Chondrocyte (in vitro differentiated cells): ENCODE measurements at places on chromosomes 6 and 20.

DNA sequence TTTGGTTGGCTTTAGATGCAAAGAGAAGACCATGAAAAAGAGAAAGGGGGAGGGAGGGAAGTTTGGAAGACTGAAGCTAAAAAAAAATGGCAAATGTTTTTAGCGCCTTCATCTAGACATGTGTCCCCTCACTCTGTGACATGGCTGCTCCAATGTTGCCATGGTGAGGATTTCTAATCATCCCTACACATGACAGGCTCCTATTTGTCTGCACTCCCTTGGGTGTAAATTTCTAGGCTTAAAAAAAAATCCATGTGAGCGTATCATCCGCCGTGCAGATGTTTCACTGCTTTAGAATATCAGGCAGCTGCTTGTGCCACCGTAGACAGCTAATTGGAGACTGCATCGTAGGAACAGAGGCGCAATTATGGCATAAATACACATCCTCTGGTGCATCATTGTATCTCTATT is 761.1 kb upstream of the MMS22L start:
- DNase-seq: no peak

- DNase-seq: no peak
These were observed 135.4 kb downstream of the MTFR2 start for GRCh38 chr6:136114661-136115060.

DNA sequence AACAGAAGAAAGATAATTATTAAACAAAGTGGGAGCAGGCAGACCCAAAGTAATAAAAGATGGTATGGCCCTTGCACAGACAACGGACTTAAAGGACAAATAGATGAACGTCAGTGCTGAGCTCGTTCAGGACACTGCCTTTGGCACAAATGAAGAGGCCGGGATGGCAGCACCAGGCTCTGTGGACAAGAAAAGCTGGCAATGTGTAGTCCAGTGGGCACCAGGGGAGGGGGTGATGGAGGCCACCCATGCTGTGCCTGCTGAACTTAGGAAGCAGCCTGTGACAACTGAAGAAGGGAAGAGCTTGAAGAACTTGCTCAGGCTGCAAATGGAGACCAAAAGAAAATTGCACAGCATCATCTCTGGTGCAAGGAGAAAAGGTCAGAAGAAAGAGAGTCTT is 131.0 kb downstream of the ANKRD60 start:
- no peak for DNase-seq

DNA sequence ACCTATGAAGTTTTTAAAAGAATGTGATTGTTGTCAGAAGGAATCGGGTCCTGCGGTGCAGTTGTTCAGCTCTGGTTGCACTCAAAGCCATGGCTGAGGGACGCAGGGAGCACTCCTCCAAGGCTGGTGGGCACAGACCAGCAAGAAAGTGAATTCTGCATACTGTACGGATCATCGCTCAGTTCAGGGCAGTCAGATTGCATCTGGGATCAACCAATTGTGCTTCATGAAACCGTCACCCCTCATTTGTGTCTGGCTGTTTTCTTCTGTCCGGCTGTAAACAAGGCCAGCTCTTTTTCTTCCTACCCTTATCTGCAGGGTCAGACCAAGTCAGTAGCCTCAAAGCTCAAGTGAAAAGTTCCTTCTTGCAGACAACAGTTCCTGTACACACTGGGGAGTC is 478.3 kb downstream of the TFAP2A start:
- DNase-seq: no peak

DNA sequence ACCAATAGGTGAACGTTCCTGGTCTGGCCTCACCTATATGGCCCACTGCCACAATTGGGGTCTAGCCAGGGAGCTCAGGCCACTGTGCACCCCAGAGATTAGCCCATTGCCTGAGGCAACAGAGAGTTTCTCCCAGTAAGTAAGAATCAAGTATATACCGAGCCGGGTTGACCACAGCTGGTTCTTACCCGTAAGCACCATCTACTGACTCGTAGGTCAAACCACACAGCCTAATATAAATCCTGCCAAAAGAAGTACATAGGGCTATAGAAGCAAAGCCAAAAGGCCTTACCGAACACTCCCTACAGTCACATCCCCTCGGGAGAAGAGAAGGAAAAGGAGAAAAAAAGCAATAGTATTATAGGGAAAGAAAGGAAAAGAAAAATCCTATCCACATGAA is 463.6 kb upstream of the GJE1 start:
- DNase-seq: no peak

- DNase-seq: no peak
These were observed 179.9 kb upstream of the DTNBP1 start for GRCh38 chr6:15842727-15843117.

- no peak for DNase-seq
These were observed 83.7 kb upstream of the ZFP64 start for GRCh38 chr20:52275181-52275691.

DNA sequence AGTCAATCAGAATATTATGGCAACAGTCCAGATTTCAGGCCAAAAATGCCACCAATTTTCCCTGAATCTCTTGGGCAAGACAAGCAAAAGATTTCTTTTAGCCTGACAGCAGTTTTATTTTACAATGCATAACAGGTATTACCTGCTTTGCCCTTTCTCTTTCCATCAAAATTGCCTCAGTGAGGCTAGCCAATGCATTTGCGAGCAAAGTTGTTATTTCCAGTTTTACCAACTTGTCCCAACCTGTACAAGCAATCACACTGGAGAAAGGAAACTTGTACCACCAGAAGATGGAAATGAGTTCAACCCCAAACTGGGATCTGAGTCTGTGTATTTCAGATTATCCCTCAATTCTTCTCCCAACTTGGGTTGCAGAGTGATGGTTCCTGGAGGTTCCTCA is 279.9 kb upstream of the CDYL start:
- no peak for DNase-seq

- DNase-seq: no peak
These were observed 643 bp upstream of the SLC35D3 start for GRCh38 chr6:136921381-136921935.

GRCh38 chr6:13990796-13991195 is 66.0 kb downstream of the RNF182 start:
- no peak for DNase-seq

GRCh38 chr6:112235956-112236355 is 18.4 kb downstream of the LAMA4 start:
- no peak for DNase-seq

DNA sequence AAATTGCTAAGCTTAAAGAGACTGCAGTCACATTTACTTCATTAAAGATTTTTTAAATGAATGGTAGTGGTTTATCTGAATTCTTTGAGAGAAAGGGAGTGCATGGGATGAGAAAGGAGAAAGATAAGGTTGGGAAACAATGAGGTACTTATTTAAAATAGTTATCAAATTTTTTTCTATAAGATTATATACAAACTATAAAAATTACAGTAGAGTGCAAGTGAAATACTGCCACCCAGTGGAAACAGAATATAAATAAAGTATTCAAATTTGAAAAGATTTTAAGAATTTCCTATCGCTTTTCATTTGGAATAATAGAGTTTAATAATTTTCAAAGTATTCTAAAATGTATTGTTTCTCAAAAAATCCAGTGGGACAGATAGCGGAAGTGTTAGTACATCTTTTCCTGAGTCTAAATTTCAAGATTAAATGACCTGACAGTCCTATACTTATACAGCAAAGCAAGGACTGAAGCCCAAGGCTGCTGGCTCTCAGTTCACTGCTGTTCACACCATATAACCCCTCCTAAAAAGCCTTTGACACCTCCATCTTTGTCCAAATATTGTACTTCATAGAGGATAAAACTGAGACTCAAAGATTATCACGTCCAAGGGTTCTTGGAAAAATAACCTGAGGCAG is 31.1 kb downstream of the EPM2A start:
- no peak for DNase-seq

DNA sequence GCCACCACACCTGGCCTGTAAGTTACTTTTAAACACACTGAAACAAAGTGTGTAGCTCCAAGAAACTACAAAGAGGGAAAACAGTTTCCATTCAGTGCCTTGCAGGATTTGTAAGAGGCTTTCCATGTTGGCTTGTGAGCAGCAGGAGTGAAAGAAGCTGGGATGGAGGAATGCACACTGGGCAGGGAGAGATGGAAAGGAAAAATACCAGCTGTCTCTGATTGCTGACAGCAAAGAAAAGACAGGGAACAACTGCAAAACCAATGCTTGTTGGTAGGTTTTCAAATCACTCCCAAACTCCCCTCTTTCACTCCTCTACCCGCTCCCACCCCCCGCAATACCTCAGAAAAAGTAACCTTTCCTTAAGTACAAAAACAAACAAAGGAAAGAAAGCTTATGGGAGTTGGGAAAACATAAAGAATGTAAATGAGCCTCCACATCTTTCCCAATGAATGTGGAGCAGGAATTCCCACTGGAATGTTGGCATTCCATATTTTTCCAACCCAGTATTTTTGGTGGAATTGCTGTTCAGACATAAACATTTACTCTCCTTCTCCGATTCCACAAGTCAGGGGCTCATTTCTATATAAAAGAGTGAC is 166.1 kb downstream of the THBS2 start:
- no peak for DNase-seq

DNA sequence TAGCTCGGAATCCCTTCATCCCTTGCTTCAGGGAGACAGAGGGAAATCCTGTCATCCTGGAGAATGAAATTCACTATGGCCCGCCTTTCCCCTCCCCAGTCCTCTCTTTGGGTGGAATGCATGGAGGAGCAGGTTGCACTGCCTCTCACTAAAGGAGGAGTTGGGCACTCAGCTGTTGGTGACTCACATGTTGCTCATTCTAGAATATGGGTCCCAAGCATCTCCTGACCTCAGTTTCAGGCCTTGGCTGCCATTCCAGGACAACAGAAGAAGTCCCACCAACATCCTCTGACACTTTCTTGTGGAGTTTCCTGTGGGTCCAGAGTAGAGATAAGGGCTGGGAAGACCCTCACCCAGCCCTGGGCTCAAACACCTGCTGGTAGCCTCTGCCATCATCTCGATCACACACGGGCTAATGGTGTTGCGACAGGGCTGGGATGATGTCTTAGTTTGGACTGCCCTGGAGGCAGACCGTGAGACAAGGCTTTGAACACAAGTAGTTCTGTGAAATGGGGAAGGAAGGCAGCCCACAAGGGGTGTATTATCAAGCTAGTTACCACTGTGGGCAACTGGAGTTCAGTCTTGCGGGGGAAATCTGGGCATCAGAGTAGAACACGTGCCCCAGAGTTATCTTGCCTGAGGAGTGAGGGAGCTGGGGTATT is 52.4 kb upstream of the RNF24 start:
- no peak for DNase-seq
